ENCODE measurements at places on chromosomes 4 and X.
A peak's percentile ranks its signal among the peaks of the same experiment; 100 is the strongest.

DNA sequence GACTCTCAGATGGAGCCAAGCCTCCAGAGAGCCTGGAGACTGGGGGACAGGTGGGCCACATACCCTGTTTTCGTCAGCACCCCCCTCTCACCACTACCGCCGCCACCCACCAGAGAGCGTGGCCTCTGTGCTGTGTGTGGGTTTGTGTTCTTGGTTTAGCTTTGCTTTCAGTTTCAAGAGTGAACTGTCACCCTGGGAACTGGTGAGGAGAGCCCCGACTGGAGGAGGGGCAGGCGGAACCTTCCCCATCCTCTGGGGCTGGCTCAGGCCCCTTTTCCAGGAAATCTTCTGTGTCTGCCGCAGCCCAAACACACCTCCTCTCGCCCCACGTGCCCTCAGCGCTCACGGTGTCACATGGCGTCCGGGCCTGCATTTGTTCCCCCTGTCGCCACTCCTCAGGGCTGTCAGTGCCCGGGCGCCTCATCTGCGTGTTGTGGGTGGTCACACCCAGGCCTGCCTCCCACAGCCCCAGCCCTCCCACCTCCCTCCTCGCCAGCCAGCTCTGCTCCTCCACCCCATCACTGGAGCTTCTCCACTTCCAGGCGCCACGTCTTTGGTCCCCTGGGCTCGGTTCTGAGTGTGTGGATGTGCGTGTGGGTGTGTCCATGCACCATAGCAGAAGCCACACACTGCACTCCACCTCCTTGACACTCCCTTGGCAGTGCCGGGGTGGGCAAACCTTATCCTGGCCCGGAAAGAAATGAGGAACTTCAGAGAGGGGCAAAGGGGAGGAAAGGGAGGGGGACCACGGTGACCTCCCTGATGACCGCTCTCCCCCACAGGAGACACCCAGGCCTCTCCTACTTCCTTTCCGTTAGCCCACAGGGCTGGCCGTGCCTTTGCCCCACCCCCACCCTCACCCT is 27.8 kb downstream of the ELF4 start:
- DNase-seq: no peak

- peak; percentile 84 for DNase-seq
Observed at GRCh38 chrX:118726887-118727685, at the start of gene IL13RA1. IL13RA1 (plus strand) TSS chrX:118727606; CDS start chrX:118727639, 33 bp downstream.

DNA sequence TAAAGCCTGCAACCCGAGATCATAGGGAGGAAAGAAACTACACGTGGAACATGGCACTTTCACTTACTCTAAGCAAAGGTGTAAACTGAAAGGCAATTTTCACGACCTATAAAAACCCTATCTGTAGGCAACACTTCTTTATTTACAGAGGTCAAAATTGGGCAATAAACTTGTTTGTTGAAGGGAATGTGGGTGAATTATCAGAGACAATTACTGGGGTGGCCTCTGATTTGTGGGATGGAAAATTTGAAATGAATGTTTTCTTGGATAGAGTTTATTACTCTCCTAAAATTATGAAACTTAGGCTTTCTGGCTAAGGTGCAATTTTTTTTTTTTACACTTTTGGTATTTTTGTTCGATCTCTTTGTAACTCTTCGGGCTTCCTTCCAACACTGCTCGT is 734.1 kb upstream of the TENM3 start:
- no peak for DNase-seq

DNA sequence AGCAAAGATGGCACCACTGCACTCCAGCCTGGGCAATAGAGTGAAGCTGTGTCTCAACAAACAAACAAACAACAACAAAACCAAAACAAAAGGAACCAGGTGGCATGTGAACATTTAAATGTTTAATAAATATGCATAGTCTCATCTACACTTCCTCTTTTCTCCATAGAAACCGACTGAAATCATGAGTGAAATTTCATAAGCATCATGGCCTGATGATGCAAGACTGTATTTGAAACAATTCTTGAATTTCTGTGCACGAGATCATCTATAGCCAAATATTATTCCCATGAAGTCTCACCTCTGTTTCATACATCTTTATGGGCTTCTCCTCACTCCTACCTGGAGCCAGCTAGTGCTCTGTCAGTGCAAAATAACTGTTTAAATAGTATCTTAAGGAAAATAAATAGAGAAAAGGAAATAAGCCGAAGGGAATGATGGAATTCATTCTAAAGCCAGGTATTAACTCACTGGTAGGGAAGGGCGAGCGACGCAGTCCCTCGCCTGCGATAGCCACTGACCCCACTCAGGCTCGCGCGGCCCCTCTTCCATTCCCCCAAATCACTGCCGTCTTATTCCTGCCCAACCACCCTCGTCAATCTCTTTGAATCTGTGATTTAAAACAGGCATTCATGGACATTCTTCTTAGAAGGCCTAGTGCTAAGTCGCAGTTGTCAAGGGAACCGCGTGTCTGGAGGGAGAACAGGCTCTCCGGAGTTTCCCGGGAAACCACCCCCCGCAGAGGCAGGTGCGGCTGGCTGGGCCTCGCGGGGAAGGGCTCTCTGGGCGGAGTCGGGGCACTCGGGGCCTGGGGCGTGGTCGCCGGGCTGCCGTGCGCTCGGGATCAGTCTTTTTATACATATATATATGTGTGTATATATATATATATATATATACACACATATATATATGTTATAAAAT is 52.4 kb upstream of the TRIM2 start:
- DNase-seq: peak; percentile 70

- DNase-seq: no peak
Observed at GRCh38 chr4:52659722-52660261, 691 bp upstream of the USP46 start.

DNA sequence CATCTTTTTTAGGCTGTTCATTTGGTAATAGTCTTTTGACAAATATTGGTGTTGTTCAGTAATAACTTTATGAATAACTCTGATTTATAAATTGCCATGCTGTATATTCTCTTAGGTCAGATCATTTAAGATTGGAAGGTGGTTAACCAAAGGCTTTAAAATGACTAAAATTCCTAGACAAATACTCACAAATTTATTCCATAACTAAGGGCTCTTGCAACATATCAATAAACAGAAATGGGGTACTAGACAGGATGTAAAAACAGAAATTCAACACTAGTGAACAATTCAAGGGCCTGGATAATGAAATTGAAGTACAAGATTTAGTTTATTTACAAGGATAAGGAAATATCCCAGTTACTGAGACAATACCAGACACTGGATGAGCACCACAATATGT is 328.6 kb downstream of the PCDH19 start:
- peak; percentile 61 for DNase-seq

DNA sequence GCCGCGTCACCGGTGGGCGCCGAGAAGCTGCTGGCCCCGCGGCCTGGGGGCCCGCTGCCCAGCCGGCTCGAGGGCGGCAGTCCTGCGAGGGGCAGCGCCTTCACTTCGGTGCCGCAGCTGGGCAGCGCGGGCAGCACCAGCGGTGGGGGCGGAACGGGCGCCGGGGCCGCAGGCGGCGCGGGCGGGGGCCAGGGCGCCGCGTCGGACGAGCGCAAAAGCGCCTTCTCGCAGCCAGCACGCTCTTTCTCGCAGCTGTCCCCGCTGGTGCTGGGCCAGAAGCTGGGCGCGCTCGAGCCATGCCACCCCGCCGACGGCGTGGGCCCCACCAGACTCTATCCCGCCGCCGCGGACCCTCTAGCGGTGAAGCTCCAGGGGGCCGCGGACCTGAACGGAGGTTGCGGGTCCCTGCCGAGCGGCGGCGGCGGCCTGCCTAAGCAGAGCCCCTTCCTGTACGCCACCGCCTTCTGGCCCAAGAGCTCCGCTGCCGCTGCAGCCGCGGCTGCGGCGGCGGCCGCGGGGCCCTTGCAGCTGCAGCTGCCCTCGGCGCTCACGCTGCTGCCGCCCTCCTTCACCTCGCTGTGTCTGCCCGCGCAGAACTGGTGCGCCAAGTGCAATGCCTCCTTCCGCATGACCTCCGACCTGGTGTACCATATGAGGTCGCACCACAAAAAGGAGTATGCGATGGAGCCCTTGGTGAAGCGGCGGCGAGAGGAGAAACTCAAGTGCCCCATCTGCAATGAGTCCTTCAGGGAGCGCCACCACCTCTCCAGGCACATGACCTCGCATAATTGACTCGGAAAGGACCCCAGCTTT is 5.6 kb downstream of the PRDM8 start:
- peak; percentile 53 for DNase-seq
